ENCODE measurements at places on chromosomes 4 and X.

DNA sequence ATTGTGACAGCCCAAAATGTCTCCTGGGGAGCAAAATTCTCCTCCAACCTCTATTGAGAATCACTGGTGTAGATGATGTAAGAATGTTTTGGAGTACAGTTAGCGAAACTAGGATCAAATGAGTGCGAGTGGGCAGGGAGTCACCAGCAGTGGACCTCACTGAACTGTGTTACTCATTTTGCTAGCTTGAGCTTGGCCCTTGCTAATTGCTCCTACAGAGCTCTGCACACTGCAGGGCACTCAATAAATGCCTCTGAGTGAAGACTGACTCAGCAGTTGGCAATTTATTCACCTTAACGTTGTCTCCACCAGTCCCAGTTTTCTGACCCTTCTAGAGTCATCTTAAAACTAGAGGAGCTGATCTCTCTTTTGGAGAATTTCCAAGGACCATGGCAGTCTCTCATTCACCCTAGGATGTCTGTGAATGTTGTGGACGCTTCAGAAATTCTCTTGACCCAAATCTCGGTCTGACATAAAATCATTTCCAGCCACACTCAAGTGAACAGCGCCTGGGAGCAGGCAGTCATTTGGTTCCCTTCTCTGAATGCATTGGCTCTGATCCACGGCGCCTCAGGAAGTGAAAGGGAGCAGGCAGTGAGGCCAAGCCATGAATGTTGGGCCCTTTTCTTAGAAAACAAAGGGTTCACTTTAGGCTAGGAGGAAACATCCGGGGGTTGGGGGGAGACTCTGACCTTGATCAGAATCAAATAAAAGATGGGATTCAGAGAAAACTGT lies 148.1 kb downstream of the NWD2 start:
- no peak for DNase-seq

GRCh38 chr4:10260777-10261176 lies 144.2 kb upstream of the WDR1 start:
- DNase-seq, result no peak

DNA sequence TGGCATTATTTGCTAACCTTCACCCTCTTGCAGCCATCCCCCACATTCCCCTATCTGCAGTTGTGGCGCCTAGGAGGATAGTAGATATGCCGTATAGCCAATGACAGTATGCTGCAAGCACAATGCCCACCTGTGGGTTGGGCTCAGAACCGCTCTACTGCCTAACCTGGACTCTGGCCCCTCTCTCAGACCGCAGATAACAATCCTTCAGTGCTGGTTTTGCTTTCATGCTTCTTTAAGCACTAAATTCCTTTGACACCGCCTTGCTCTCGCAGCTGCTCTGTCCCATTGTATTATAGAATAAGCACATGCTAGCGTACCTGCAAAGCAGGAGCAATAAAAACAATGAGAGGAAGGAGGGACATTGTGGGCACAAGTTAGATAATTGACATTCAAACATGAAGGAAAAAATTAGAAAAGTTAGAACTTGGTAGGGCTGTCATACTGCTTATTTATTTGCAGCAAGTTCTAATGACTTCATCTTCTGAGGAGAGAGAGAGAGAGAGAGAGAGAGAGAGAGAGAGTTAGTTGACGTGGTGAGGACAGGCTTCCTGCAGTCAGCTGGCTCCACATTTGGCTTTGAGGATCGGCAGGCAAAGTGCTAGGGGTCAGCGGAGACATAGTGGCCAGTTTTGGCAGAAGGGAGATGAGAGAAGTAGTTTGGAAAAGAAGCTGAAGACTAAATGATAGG lies 55.8 kb downstream of the WWC2 start:
- DNase-seq, result no peak

GRCh38 chrX:5549512-5549911 lies 679.2 kb downstream of the NLGN4X start:
- no peak for DNase-seq

GRCh38 chrX:106415276-106415895 lies 196.4 kb upstream of the RADX start:
- DNase-seq, result peak; percentile 3

DNA sequence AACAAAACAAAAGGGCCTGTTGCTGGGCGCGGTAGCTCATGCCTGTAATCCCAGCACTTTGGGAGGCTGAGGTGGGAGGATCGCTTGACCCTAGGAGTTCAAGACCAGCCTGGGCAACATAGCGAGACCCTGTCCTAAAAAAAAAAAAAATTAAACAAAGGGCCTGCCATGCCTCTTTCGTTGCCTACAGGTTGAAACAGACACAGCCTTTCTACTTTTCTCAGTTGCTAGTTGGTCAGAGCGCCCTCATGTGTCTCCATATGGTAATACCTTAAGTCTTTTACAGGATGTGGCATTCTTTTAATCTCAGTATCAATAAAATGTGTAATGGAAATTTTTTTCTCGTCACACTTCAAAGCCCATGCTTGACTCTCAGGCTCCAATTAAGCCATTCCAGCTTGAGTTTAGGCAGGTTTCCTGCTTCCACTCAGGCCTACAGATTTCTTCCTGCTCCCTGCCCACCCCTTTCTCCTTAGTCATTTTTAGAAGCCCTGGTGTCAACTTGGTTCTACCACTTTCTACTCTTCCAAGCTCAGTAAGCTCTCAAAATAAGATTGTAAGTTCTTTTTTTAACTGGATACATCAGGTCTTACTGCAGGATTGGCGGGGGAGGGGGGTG lies 4.6 kb upstream of the SOWAHD start:
- peak; percentile 54 for DNase-seq

DNA sequence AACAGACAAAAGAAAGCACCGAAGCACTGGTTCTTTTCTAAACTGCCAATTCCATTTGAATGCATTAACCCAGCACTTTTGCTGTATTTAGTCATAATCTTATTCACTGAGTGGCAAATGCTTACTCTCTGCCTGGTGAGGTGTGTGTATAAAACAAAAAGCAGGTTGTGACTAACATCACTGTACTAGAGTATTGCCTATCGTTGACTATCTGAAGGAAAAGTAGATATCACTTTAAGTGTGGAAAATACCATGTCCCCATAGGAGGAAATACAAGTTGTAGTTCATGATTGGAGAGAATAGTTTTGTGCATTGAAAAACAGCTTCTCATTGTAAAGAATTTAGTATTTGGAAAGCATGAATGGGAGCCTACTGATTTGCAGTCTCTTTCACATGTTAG lies 2.7 kb downstream of the PDLIM5 start:
- no peak for DNase-seq

GRCh38 chr4:136637071-136637777 lies 895.1 kb downstream of the PCDH18 start:
- DNase-seq, result no peak

DNA sequence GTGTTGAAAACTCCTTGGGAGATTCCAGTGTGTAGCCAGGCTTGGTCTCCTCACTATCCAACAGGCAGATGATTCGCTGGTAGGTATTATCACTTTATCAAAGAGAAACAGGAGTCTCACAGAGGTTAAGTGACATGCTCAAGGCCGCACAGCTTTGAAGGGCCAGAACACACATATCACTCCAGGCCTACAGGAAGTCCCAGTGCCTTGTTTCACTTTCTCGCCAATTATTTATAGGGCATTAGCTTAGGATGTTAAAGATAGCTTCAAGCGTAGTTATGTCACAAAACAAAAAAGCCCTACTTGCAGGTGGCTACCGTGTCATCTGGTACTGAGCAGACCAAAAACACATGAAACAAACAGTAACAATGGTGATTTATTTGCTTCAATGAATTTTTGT lies 13.2 kb downstream of the ATP8A1 start:
- DNase-seq, result no peak

DNA sequence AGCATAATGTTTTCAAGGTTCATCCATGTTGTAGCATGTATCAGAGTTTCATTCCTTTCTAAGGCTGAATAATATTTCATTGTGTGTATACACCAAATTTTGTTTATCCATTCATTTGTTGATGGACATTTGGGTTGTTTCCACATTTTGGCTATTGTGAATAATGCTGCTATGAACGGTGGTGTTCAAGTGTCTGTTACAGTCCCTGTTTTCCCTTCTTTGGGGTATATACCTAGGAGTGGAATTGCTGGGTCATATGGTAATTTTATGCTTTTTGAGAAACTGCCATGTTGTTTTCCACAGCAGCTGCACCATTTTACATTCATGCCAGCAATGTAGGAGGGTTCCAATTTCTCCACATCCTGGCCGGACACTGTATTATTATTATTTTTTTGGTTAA lies 3.4 kb upstream of the USP9X start:
- no peak for DNase-seq

Data from stimulated activated CD4-positive, alpha-beta T cell treated with anti-CD3 and anti-CD28 coated beads, Interleukin-4, amount 100 ng/mL, for 24 hours (primary cell).